Mesangial cell (primary cell): ENCODE measurements at places on chromosomes 2 and 18. TPM values are rescaled to one million over a fixed set of nuclear protein-coding genes. Genes with fewer than 3 reads are reported as not detected.

The TLX2 gene
- not detected in 2 replicates for total RNA-seq

The GPAT2 gene
- under 0.01 and 2.9 TPM in 2 replicates for total RNA-seq

The MYOM1 gene
- total RNA-seq: under 0.01 and 0.13 TPM in 2 replicates

The POTEC gene
- total RNA-seq: not detected in 2 replicates

The LCT gene
- not detected in 2 replicates for total RNA-seq

The ST8SIA5 gene
- 0.13 TPM in 1 of 2 replicates, not detected in the other for total RNA-seq

The RAPGEF4 gene
- 0.16 and 0.38 TPM in 2 replicates for total RNA-seq

The DIS3L2 gene
- 21.8 and 29.0 TPM in 2 replicates for total RNA-seq

The EFHD1 gene
- total RNA-seq: 3.7 and 13.8 TPM in 2 replicates

The GALNT13 gene
- total RNA-seq: 0.33 and 0.38 TPM in 2 replicates

The MBD2 gene
- 14.3 and 17.9 TPM in 2 replicates for total RNA-seq

The MAP4K4 gene
- 61.2 and 77.7 TPM in 2 replicates for total RNA-seq

The PIKFYVE gene
- total RNA-seq: 9.3 and 17.5 TPM in 2 replicates

The LIMS2 gene
- 4.6 and 13.1 TPM in 2 replicates for total RNA-seq

The MAP3K19 gene
- total RNA-seq: not detected in 2 replicates

The PFN4 gene
- 0.49 and 1.1 TPM in 2 replicates for total RNA-seq

The FZD7 gene
- 38.5 and 46.5 TPM in 2 replicates for total RNA-seq
